ENCODE measurements at places on chromosomes 12 and 14.

GRCh38 chr12:106034316-106034715 lies 104.4 kb downstream of the NUAK1 start:
- H3K4me3 ChIP-seq: no peak overlapping the region
- H3K27me3 ChIP-seq: no peaks in the 10 kb centered on the region
- no peak for DNase-seq
- no peak overlapping the region for H3K27ac ChIP-seq

DNA sequence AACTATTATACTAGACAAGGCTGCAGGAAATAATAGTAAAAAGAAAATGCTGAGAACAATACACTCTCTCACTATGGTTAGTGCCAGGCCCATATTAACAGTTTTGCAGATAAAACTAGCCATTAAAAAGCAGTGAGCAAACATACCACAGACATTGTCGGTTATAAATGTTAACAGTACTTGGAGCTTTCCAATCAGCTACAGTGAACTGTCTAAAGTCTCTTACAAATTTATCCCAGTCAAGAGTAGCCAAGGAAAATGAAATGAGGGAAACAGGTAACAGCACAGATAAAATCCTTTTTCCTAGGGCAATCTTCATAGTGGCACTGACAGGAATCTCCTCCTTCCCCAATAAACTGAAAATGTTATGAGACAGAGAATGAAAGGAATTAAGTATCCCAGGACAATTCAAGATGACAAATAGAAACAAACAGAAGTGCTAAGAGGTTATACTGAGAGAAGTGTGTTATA lies 30.8 kb downstream of the PAWR start:
- H3K27me3 ChIP-seq: no peaks in the 10 kb centered on the region
- peaks cover 49% of the 10 kb centered on the region for H3K4me1 ChIP-seq
- DNase-seq: no peak
- H3K4me3 ChIP-seq: no peak overlapping the region
- H3K27ac ChIP-seq: peak overlapping the region; percentile 71

- no peaks in the 10 kb centered on the region for H3K27me3 ChIP-seq
- DNase-seq: no peak
- no peak overlapping the region for H3K4me3 ChIP-seq
- H3K4me1 ChIP-seq: no peaks in the 10 kb centered on the region
Observed at GRCh38 chr12:103779410-103780092, 61.5 kb downstream of the NT5DC3 start.

GRCh38 chr12:124277394-124278241 lies 17.3 kb upstream of the RFLNA start:
- no peaks in the 10 kb centered on the region for H3K36me3 ChIP-seq
- peaks cover 27% of the 10 kb centered on the region for H3K27me3 ChIP-seq
- H3K4me3 ChIP-seq: no peak overlapping the region
- no peak overlapping the region for H3K27ac ChIP-seq

Measured in transverse colon (tissue), 4 donors.